ENCODE measurements at places on chromosomes 11 and 22.

DNA sequence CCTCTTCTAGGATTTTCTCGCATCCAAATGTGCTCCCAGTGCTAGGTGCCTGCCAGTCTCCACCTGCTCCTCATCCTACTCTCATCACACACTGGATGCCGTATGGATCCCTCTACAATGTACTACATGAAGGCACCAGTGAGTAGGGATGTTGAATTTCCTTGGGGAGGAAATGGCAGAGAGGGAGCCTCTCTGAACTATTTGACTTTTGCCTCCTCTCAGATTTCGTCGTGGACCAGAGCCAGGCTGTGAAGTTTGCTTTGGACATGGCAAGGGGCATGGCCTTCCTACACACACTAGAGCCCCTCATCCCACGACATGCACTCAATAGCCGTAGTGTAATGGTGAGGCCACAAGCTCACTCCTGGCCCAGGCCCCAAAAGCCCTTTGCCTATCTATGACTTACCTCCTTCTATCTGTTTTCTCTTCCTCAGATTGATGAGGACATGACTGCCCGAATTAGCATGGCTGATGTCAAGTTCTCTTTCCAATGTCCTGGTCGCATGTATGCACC lies 2.5 kb downstream of the TAF10 start:
- no peak for DNase-seq

DNA sequence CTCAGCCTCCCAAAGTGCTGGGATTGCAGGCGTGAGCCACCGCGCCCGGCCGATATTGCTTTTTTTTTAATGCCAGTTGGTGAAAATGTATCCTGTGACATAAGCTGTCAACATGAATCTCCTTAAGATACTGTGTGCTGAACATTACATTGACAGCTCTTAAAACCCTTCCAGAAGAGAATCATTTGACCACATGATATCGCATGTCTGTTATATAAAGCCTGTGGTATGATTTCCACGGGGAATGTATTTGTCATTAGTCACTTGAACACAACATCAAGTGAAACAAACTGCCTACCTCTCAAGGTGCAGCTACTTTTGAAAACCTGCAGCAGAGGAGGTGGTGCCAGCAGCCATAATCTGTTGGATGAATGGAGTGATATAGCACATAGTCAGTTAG lies 67.0 kb downstream of the BCL2L13 start:
- no peak for DNase-seq

DNA sequence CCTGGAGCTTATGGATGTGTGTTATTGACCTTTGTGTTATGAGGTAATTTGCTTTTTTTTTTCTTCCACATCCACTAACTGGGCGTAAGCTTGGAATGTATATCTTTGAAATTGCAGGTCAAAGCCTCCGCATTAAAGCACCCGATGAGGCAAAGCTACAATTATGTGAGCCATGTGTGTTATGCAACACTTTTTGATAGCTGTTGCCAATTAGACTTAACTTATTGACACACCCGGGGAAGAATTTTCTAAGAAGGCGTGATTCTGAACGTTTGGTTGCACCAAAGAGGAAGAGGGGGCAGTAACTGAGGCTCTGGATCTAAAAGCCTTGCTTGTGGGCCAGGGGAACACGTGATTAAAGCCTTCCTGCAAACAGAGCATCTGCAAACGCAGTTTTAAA lies 610 bp upstream of the TEX12 start:
- DNase-seq: peak; percentile 21

DNA sequence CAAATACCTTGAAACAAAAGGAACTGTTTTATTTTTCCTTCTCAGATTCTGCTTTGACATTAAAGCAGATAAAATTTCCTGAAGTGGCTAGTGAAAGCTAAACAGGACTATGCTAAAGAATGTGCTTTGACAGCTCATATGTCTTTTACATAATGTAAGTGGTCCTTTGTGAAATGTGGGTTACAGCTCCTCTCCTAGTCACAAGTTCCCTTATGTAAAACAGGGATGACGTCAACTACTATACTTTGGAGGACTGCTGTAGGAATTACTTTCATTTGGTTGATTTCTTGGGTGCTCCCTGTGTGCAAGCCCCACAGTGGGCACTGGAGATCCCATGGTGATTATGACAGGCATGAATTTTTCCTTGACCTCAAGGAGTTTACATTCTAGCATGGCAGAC lies 216.6 kb upstream of the NARS2 start:
- DNase-seq: no peak

DNA sequence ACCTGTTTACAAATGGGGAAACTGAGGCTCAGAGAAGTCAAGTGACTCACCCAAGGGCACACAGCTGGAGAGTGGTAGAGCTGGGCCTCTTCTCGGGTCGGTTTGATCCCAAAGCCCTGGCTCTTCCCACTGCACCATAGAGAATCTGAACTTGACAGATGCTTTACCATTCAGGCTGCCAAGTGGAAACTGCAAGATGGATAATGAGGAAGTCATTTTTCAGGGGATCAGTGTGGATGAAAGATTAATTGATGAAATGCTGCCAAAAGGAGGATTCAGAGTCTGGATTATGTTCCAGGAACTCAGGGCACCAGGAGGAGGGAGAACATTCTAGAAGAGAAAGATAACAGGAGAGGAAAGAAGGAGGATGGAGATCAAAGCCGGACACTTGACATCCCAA lies 185.9 kb upstream of the ZBED5 start:
- DNase-seq: no peak
